GM04503 (cell line): ENCODE measurements at places on chromosomes 1 and 21.

- DNase-seq = no peak
Observed at GRCh38 chr1:242787968-242788367, 263.5 kb upstream of the PLD5 start.

DNA sequence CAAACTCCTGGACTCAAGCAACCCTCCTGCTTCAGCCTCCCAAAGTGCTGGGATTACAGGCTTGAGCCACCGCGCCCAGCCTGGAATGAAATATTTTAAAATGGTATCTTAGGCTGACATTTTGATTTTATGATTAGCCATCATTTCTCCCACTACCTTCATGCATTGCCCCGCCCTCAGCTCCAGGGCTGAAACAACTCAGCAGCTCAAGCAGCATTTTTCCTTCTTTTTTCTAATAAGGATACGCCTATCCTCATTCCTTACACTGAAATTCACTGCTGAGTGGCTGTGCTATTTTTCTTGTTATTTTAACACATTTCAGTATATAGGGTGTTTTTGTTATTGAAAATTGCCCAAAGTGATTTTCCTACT lies 56.8 kb upstream of the HTR1D start:
- no peak for DNase-seq

- no peak for DNase-seq
Observed at GRCh38 chr1:94597701-94598100, 56.1 kb upstream of the F3 start.

GRCh38 chr1:201371792-201372191 lies 5.7 kb downstream of the TNNT2 start:
- no peak for DNase-seq

DNA sequence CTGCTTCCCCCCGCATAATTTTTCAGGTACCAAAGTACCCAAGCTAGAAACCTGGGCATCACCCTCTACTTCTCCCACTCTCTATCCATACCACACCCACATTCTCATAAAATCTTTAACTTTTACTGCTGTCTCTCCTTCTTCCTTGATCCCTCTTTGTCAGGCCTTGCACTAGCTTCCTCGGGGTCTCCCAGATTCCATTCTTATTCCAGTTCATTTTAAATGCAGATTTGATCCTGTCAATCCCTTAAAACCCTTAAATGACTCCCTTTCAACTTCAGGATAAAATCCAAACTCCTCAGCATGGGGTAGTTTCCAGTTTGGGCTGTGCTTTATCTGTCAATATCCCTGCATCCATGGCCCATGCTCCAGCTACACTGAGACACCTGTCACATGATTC lies 343.5 kb downstream of the PBX1 start:
- no peak for DNase-seq

DNA sequence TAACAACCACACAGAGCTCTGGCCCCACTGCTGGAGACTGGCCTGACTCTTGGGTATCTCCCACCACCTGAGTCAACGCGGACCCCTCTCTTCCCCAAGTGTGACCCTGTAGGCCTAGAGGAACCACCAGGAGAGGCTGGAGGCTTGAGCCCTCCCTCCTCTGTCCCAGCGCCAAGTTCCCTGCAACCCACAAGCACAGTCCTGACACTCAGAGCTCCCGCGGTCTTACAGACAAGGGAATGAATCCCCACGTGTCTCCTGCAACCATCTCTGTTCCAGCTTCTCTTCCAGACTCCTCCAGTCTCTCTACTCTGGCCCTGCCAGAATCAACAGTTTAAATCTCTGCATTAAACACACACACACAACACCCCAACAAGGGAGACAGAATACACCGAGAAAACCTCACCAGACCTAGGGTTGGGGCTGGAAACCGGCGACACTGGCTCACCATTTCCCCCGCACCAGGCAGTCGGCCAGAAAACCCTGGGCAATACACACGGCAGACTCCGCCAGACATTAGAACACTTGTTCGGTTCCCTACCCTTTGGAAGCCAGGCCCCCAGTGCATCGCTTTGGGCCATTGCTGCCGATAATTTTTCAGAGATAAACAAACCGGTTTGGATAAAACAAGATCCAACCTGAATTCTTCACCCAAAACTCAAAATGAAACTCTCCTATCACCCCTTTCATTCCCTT lies 21.7 kb downstream of the CASZ1 start:
- DNase-seq = no peak

DNA sequence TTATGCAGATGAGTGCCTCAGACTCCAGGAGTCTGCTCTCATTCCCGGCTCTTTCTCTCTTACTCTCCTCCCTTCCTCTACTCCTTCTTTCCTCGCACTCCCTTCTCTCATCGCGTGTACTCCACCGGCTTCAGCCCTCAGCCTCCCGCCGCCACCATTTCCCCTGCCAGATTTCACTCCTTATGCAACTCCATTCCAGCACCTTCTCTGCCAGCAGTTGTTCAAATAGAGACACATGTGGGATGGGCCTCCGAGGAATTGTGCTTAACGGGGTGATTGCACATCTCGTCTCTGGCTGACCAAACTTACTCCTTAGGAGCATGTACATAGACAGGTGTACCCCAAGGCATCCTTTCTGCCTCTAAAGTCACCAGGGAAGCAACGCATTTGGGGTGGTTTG lies 2.1 kb downstream of the CNTN2 start:
- no peak for DNase-seq

DNA sequence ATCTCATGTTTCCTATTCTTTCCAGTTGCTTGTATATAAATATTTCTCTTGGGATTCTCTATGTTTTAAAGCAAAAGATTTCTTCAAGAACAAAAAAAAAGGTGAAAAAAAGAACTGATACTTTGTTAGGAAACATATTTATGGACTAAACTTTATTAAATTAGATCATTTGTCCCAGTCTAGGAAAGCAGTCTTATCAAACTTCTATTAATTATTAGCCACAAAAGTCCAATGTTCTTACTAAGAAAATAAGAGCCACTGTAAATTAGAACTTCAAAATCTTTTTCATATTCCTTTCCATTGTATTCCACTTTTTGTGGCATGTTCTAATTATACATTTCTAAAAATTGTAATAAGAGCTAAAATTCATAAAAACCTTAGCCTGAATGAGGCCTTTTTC lies 175.2 kb downstream of the TYW3 start:
- DNase-seq = no peak

- no peak for DNase-seq
Observed at GRCh38 chr1:70675737-70676156, 264.7 kb downstream of the CTH start.

DNA sequence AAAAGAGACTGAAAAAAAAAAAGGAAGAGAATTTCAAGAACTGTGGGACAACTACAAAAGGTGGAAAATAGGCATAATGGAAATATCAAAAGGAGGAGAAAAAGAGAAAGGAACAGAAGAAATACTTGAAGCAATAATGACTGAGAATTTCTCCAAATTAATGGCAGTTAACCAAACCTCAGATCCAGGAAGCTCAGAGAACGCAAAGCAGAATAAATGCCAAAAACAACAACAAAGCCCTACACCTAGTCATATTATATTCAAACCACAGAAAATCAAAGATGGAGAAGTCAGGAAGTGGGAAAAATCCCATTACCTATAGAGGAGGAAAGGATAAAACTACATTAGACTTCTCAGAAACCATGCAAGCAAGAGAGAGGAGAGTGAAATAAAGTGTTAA lies 20.7 kb upstream of the AHCYL1 start:
- no peak for DNase-seq

DNA sequence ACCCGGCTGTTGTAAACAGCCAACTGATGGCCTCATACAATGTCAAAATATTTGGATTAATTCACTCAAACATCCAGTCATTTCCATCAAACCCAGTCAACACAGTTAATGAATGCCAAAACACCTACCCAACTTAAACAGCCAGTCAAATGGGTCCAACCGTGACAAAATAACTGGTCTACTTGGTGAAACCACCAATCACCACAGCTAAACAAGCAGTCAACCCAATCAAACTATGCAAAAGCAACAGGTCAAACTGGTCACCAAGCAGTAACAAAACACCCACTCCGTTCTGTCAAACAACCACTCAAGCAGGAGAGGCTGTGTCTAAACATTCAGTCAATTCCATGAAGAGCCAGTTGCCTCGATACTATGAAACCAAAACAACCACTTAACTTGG lies 119.2 kb downstream of the FOXD2 start:
- DNase-seq = no peak

DNA sequence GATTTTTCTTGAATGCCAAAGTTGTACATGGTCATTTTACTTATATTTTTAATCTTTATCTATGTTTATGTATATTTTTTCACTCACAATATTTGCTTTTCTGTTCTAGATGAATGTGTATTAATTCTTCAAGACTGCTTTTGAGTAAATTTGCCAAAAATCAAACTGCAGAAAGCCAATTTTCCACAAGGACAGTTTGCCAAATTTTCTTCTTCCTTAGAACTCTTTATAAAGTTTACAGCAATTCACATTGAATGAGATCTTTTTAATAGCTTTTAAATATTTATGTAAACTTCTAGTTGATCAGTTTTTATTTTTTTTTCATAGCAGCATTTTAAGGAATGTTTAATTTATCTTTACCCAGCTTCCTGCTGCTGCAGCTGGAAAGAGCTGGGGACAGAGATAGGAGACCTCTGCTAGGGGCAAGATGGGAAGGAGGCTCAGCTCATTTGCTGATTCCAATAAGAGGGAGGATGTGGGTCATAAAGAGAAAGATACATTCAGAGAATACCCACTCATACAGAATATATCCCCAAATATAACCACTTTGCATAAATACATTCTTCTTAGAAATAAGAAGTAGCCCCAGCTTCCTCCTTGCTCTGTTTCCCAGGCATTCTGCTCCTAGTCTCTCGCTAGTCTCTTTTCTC lies 93.0 kb downstream of the ODF2L start:
- no peak for DNase-seq

GRCh38 chr1:160048335-160048734 lies 16.5 kb upstream of the PIGM start:
- no peak for DNase-seq

GRCh38 chr21:35421221-35421620 lies 372.1 kb upstream of the RUNX1 start:
- DNase-seq = no peak

DNA sequence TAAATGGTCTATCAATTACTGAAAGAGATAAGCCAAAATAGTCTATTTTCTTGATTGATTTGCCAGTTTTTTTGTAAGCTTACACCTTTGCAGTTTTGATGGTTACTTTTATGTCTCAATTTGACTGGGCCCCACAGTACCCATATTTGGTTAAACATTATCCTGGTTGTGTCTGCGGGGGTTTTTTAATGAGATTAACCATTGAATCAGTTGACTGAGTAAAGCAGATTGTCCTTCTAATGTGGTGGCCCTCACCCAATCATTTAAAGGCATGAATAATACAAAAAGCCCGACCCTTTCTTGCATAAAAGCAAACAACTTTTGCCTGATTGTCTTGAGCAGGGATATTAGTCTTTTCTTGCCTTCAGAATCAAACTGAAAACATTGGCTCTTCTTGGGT lies 650.0 kb upstream of the RGS18 start:
- no peak for DNase-seq

DNA sequence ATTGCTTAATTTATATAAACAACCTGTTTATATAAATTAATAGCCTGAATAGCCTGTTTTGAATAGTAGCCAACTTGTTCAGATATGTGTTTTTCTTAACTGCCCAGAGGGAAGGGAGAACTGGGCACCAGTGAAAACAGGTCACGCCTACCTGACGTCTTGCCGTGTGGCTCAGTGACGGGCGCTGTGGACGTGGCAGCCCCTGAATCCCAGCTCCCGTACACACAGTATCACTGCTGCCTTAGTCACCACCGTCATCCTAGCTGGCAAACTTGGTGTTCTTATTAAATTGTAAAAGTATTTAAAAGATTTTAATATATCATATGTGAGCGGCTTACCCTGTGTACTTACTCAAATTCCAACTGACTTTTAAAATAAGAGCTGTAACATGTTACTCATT lies 35.4 kb upstream of the TRAPPC10 start:
- no peak for DNase-seq

- DNase-seq = no peak
Observed at GRCh38 chr1:210076620-210077019, 138.6 kb downstream of the SYT14 start.
